Naive thymus-derived CD4-positive, alpha-beta T cell (primary cell): ENCODE measurements at places on chromosomes 4 and X.
A peak's percentile ranks its signal among the peaks of the same experiment; 100 is the strongest.

GRCh38 chr4:83931659-83932438, 395.9 kb downstream of the GPAT3 start:
- no peak for DNase-seq

- DNase-seq: peak; percentile 63
Measured at GRCh38 chr4:107913283-107913899, 18.0 kb upstream of the CYP2U1 start.

DNA sequence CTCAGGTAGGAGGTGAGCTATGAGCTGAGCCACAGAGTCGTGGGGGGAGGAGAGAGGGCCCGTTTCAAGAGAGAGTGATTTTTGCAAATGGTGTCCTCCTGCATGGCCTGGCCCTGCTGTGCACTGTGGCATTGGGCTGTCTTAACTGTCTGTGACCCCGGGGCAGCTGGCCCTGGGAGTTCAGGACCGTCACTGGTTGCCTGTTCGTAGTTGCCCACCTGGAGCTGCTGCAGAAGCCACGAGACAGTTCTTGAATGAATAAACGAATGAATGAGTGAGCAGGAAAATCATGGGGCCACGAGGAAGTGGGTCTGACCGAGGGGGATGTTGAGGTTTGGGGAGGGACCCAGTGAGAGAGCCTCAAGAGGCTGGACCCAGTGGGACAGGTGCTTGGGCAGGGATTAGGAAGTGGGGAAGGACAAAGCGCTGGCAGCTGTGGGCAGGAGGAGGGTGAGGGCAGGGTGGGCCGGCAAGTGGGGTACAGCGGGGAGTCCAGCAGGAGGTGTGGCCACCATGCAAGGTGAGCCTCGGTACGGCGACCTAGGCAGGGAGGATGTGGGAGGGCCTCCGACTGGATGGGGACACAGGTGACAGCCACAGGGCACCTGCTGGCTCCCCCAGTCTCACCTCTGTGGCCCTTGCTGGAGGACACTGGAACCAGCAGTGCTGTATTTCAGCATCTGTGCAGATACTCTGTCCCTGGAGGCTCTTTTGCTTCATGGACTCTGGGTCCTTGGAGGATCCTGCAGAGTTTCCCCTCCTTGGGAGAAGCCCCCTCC, 10.2 kb downstream of the RGS12 start:
- DNase-seq: peak; percentile 11

DNA sequence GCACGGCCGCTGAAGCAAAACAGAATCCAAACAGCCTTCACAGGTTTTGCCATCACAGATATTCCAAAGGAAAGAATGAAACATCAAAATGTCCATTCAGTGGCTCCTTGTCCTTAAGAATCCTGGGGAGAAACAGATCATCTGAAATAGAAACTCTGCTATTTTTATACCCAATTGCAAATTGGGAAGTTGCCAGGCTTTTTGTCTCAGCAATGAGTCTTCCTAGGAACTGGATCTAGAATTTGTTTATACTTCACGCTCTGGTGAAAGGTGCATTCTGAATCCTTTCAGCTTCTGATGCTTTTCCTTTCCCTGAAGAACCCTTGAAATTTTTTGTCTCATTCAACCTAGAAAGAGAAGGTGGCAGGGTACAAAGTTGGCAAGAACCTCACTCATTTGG, 218.9 kb downstream of the FBXW7 start:
- DNase-seq: no peak

DNA sequence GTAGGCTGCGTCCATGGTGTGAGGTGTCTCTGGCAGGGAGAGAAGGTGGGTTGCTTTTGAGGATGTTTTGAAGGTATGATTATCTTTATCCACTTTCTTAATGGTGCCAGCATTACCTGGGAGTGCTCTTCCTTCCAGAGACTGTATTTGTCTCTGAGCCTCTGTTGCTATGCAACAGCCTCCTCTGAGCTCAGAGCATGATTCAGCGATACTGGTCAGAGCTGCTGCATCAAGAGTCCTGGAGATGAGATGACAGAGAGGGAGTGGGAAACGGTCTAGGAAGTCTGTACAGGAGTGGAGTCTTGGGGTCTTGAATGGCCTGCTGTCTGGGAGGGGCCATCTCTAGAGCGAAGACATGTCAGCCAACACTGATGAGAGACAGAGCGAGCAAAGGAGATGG, 104.4 kb upstream of the RAB40AL start:
- DNase-seq: no peak
